Inflammatory macrophage (primary cell): ENCODE measurements at places on chromosomes 11 and 22.

- DNase-seq: no peak
These were observed 15.1 kb downstream of the UQCR10 start for GRCh38 chr22:29782061-29782845.

DNA sequence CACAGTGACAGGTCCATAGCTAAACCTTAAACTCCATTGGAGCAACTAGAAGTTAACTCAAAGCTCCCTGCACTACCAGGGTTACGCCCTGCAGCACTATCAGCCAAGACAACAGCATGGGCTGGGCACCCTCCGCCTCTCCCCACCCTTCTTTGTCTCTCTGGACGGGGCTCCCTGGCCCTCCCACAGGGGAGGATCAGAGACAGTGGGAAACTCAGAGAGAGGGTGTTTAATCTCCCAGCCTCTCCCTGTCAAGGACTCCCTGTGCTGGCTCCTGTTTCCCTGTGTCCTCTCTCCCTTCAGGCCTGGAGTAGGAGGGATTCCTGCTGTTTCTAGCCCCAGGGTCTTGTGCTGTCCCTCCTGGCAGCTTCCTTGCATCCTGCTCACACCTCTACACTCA, 56.9 kb upstream of the CSNK2A3 start:
- DNase-seq: no peak

- no peak for DNase-seq
These were observed 19.8 kb upstream of the TLCD5 start for GRCh38 chr11:120305286-120305685.

GRCh38 chr11:10394229-10395101, 60.6 kb upstream of the AMPD3 start:
- no peak for DNase-seq

DNA sequence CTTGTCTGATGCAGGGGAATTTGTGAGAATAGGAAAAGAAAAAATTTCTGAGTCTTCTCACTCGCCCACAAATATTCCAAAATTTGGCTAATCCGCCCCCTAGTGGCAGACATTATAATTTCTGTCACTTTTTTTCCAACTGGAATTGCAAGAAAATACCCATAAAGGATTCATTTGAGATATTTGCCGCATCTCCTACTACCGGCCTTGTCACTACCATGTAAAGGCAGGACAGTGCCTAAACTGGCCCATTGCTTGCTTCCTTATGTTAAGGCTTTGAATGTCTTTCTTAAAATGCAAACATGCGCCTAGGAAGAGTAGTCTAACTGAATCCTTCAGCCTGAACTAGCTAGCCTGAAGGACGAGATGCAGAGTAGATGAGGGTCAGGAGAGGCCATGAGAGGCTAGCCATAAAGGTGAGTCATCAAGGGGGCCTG, 9.3 kb upstream of the CEP295 start:
- DNase-seq: peak; percentile 54

- DNase-seq: no peak
These were observed 26.6 kb downstream of the MAFF start for GRCh38 chr22:38228326-38228872.

DNA sequence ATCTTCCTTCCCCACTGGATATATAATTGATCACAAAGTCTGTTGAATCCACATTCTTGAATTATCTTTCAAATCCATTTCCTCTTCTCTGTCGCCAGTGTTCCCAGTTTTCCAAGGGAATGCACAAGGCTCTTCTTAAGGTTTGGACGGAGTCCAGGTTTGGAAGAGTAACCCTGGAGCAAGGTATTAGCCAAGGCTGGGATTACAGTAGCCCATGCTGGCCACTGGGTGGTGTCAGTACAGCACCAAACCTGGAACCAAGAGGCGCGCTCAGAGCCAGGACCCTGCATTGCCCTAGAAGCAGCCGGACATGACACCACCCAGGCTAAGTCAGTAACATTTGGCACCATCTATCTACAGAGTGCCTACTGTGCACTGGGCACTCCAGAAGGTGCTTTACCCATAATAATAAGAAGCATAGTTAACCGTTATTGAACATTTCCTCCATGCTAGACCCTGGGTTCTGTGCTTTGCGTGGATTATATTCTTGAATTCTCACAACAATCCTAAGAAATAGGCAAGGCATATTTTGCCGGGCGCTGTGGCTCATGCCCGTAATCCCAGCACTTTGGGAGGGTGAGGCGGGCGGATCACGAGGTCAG, 48.0 kb upstream of the CLPB start:
- DNase-seq: peak; percentile 74

- DNase-seq: no peak
These were observed 16.2 kb upstream of the ST3GAL4 start for GRCh38 chr11:126339073-126339862.

DNA sequence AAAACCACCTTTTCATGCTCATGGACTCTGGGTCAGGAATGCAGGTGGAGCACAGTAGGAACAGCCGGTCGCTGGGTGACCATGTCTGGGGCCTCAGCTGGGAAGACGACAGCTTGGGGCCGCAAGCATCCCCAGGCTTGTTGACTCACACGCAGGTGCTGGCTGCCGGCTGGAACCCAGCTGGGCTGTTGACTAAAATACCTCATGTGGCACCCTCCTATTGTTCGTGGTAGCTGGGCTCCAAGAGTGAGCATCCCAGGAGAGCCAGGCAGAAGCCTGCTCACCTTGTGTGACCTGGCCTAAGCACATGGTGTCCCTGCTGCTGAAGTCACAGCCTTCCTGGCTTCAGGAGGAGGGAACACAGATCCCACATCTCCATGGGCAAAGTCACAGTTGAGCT, 9.4 kb downstream of the DPP3 start:
- no peak for DNase-seq

GRCh38 chr11:131841925-131842635, 471.7 kb downstream of the NTM start:
- DNase-seq: no peak

DNA sequence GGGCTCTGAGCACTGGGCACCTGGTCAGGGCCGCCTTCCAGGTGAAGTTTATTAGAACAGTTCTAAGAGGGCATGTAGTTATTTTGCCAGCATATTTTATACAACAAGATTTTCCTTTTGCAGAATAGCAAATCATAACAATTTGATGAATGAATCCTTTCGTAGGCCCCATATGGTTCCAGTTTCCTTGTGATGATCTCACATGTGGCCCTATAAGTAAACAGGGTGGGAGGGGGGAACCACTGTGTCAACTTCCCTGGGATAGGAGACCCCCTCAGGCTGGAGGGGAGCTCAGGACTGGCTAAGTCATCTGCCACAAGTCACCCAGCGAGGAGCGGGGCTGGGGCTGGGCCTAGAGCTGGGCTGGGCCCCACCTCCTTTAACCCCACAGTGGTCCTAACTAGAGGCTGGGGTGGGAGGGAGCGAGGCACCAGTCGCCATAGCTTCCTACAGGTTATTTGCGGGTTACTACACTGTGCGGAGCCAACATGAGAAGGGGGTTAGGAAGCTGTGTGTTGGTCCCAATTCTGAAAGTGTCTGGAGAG, 4.2 kb downstream of the FBLN1 start:
- no peak for DNase-seq

DNA sequence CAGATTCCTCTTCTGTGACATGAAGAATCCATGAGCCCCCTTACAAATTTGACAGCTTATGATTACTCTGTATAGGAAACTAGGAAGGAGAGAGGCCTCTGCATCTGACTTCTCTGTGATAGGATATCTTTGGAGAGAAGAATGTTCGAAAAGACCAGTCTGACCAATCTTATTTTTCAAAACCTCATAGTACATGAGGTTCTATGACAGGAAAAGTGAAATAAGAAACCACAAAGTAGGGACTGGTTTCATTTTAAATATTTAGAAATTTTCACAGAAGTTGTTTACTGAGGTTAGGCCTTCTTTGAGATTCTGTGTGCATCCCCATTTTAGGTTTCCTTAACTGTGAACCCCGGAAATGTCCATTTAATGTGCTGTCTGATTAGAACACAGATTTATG, 2.1 kb upstream of the OR4X1 start:
- no peak for DNase-seq

DNA sequence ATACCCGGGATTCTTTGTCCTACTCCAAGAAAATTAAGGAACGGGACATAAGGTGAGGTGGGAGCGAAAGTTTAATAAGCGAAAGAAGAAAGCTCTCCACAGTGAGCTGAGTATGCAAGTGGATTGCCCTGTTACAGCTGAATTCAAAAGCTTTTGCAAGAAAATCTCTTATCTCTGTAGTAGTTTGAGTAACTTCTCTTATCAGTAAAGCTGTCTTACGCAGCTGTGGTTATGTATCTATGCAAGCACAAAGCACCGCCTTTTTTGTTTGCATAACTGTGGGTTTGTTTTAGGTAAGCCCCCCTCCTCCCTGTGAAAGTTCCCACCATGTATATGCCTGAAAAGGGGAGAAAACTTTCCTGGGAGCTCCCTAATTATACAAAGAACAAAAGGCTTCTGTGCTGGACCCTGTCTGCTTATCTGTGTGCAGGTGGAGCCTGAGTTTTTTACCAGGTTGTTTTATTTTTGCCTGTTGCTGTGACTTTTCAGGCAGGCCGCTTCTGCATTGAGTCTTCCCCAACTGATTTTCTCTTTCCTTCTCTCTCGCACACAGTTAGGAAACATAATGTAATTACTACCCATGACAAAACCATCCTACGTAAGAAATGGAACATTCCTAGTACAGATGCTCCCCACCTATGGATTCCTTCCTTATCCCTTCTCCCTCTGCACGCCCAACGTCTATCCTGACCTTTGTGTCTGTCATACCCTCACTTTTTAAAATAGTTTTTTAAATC, 837 bp upstream of the PLAAT5 start:
- DNase-seq: no peak

DNA sequence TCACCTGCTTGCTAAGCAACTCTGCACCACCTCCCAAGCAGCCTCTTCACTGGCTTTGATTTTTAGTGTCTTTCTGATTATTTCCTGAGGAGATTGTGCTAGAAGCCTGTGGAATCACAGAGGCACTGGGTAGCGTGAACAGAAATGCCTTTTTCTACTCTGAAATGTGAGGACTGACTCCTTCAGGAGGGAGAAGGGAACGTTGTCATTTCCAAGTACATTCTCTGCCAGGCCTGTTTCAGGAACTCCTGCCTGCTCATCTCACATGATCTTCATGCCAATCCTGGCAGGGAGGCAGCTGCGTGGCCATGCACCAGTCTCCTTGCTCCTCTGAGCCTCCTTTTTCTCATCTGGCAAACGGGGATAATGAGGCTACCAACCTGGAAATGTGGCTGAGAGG, 49.8 kb upstream of the PRDM11 start:
- DNase-seq: no peak

- DNase-seq: no peak
These were observed 12.5 kb upstream of the LRRC10B start for GRCh38 chr11:61495801-61496601.

DNA sequence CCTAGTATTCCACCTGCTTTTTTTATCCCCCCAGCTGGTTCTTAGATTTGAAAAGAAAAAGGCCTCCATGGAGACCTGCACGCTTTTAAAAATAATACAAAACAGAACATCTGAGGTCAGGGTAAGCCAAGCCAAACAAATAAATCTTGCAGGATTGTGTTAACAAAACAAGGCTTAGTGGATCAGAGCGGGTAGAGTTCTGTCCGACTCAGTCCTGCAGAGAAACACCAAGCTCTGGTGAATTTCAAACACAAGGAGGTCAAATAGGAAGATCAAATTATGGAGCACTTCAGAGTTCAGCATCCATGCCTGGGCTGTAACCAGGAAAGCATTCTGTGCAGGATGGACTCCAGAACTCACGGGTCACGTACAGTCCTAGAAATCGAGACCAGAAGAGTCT, 86.9 kb downstream of the SYN3 start:
- DNase-seq: no peak

DNA sequence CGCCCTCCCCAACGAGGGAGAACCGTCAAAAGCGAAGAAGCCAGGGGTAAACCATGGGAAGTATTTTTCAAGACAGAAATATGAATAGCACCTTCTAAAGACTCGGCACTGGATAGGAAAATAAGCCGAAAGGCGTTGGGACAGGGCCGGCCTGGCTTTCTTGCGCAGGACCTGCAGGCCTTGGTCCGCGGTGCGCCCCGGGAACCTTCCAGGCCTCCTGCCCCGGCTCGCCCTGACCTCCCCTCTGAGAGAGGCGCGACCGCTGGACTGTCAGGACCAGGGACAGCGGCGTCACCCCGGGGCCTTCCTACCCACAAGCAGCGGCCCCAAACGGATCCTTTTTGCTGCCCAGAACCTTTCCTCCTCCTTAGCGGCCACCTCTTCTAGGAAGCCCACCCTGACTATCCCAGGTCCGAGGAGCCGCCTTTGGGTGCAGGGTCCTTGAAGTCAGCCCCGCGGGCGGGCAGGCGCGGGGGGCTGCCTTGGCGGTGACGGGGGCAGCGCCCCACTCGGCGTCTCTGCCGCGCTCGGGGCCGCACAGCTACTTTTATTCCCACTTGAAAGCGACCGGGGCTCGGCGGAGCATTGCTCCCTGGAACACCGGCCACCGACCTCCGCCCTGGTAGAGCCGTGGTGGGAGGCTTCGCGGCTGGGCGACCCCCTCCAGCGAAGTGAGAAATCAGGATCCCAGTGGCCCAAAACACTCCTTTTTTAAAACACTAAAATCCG, 650 bp upstream of the MAPK11 start:
- DNase-seq: peak; percentile 55

- no peak for DNase-seq
These were observed 15.3 kb upstream of the MICAL2 start for GRCh38 chr11:12094872-12095800.

DNA sequence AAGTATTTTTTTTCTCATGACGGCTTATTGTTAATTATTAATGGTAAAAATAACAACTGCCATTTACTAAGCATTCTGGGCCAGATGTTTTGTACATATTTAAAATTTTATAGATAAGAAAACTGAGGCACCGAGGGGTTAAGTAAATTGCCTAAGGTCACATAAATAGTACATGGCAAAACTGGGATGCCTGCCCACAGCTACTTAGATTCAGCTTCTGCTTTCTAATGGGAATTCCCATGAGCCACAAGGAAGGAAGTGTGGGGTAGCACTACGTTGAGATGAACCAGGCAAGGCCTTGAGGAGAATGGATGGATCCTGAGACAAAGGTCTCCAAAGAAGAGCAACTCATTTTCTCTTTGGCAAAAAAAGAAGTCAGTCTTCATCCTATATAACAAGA, 11.9 kb upstream of the PHF21A start:
- no peak for DNase-seq

DNA sequence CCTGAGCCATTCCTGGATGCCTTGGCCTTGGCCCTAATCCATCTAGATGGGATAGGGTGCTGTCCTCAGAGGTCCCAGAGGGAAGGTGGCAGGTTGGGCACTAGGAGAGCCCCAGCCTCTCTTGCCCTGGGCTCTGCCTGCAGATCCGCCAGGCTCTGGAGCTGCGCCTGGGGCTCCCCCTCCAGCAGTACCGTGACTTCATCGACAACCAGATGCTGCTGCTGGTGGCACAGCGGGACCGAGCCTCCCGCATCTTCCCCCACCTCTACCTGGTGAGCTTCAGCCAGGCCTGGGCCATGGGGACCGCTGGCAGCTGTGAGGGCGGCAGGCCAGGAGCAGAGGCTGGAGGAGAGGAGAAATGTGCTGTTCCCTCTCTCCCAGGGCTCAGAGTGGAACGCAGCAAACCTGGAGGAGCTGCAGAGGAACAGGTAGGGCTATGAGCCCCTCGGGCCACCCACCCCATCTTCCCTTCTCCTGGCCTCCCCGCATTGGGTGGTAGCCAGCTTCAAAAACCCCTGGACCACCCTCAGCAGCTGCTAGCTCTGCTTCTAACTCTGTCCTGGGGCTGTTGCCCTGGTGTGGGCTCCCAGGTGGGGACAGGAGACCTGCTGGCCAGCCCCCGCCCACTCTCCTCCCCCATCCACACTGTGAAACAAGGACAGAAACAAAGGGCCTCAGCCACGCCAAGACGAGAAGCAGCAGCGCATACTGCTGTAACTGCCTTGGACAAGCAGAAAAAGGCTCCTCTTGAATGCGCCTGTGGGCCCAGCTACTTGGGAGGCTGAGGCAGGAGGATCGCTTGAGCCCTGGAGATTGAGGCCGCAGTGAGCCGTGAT, 4.9 kb downstream of the SSH3 start:
- no peak for DNase-seq
